ENCODE measurements at places on chromosomes 5 and 9. TPM values are rescaled to one million over a fixed set of nuclear protein-coding genes. Genes with fewer than 3 reads are reported as not detected.

The ANKRD18A gene
- 2.2 TPM for polyA plus RNA-seq

The TAF11L10 gene
- polyA plus RNA-seq = not detected

The PCDHGB6 gene
- polyA plus RNA-seq = 4.5 TPM

The CFAP157 gene
- 0.08 TPM for polyA plus RNA-seq

The MEIKIN gene
- polyA plus RNA-seq = not detected

The CCDC192 gene
- 0.07 TPM for polyA plus RNA-seq

The UGT3A1 gene
- not detected for polyA plus RNA-seq

DNA sequence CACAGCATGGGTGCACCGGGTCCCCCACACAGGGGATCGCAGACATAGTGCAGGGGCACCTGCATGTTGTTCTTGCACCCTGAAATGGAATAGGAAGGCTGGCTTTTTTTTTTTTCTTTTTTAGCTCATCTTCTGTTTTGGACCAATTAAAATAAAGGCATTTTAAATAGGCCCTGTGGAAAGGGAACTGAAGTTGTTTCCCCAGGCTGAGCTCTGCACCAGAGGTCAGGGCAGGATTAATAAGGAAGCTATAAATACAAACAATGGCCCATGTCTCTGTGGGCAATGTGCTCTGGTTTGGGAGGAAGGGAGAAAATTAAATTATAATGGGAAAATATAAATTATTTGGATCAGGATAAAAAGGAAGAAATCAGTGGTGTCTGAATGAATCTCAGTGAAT lies 21.2 kb upstream of the KCNMB1 start:
- DNase-seq = no peak

DNA sequence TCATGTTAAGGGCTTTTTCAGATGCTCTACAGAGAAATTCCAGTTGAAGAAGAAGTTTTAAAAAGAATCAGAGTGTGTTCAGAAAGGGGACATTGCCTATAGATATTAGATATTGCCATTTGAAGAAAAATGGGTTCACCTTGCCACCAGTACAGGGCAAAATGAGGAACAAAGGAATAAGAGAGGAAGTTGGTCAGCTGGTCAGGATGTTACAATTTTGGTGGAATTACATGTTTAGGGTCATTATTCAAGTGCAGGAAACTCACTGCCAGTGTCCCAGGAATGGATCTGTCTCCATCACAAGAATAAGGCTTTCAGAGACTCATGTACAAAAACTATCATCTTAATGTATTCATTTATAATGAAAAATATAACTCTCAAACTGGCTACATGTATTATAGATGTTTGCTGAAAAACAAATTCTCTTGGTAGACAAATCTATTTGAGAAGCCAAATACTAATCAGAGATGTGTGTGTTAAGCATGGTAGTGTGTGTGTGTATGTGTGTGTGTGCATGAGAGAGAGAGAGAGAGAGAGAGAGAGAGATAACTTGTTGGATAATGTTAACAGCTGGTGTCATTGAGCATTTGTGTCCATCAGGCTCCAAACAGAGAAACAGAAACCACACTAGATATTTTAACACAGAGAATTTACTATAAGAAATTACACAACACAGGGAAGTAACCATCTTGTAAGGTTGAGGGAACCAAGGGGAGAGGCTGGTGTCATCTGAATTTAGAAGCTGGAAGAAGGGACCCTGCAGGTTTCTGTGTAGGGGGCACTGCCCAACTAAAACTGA lies 5.0 kb upstream of the C1QTNF3 start:
- no peak for DNase-seq

DNA sequence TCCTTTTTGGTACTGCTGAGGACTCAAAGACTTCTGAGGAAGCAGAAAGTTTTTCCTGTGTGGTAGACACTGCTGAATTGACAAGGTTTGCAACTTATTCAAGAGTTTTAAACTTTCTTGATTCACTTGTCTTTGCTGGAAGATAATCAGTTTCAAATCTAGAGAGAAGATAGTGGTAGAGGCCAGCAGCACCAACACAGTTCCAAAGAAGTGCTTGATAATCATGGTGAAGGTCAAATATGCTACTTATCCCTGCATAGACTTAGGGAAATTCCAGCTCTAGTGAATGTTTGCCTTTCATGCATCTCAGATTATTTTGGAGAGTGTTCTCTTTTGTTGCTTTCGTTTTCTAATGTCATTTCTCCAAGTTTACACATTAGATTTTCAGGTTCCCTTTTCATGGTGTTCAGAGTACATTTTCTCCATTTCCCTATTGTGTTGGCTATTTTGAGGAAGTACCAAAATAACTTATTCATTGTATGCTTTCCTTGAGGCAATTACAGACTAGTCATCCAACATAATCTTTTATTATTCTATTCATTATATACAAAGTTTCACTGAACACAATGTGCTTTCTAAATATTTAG lies 550 bp downstream of the IFNE start:
- no peak for DNase-seq

GRCh38 chr9:2271426-2271825 lies 256.3 kb downstream of the SMARCA2 start:
- no peak for DNase-seq

DNA sequence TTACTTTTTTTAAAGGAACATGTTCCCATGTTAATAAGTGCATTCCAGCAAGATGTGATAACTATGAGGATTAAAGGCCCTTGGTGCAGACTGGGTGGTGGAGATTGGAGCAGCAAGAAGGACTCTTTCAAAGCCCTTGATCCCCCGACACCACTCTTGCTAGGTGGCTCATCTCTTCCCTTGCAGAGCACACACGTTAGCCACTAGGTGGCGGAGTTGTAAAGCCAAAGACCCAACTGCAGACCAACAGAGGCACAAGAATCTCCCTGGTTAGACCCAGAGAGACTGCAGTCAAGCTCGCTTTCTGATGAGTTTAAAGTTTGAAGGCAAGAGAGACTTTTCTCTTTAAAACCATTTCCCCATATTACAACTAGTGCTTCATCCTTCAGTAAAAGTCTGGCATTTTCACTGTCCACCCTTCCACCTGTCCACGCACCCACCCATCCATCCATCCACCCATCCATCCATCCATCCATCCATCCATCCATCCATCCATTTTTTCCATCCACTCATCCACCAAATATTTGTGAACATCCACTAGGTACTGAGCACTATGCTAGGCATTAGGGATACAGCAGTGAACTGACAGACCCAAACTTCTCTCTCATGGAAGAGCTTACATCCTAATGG lies 226.9 kb downstream of the MSX2 start:
- DNase-seq = peak; percentile 49

DNA sequence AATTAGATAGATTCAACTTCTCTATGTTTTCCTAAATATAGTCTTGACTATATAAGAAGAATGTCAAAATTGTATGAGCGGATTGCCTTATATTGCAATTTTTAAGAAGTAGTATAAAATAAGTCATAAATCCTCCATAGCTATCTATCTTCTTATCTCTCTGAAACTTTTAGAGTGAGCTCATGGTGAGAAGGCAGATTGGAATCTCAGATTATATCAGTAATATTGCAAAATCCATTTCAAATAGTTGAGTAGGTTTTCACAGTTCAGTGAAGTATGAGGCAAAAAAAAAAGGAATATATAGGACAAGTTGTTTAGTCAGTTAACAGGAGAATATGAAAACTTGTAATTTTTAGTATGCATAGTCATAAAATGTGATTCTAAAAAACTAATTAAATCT lies 156.4 kb downstream of the FAM174A start:
- no peak for DNase-seq

DNA sequence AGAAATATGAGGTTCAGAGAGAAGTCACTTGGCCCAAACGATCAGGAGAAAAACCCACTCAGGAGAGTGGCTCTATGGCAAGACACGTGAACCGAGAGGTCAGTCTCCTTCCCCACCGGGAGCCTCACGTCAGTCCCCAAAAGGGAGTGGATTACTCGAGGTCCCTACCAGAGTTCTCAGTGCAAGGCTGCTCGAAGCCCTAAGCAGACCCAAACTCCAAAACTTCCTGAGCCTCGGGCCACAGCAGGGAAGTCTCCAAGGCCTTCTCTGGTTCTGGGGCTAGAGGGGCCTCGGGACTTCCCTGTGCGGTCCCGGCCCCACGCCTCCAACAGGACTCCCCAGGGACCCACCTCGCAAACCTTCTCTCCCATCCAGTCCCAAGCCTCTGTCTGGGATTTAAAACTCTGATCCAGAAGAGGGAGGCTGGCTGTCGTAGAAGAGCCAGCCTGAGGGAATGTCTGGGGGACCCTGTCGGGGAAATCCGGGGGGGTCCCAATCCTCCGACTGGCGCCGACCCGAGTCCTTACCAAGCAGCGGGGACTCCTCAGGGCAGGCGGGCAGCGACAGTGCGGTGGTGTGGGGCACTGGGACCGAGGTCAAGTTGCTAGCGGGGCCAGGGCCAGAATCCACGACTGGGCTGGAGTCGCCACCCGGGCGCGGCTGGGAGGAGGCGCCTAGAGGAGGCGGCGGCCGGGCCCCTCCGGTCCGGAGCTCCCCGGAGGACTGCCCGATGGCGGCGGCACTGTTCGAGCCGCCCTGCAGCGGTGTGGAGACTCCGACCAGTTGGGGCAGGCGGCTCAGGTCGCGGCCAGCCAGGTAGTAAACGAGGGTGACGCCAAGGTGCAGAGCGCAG lies 679 bp downstream of the B4GALT1 start:
- DNase-seq = peak; percentile 59

GRCh38 chr9:95102572-95102971 lies 214.9 kb downstream of the FANCC start:
- DNase-seq = no peak

- no peak for DNase-seq
Measured at GRCh38 chr5:33737697-33738096, 154.1 kb downstream of the ADAMTS12 start.

DNA sequence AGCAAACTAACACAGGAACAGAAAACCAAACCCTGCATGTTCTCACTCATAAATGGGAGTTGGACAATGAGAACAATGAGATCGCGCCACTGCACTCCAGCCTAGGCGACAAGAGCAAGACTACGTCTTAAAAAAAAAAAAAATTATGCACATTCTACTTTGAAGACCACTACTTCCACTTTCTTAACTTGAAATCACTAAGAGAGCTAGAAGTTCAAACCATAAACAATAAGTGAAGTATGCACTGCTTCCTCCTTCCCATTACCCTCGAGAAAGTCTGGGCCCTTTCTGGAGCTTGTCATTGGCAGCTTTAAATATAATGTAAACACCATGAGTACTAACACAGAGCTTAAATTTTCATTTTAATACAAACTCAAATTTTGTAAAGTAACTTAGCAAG lies 94.9 kb downstream of the TLE1 start:
- no peak for DNase-seq

- no peak for DNase-seq
Measured at GRCh38 chr9:133793471-133793870, 55.3 kb upstream of the SARDH start.

DNA sequence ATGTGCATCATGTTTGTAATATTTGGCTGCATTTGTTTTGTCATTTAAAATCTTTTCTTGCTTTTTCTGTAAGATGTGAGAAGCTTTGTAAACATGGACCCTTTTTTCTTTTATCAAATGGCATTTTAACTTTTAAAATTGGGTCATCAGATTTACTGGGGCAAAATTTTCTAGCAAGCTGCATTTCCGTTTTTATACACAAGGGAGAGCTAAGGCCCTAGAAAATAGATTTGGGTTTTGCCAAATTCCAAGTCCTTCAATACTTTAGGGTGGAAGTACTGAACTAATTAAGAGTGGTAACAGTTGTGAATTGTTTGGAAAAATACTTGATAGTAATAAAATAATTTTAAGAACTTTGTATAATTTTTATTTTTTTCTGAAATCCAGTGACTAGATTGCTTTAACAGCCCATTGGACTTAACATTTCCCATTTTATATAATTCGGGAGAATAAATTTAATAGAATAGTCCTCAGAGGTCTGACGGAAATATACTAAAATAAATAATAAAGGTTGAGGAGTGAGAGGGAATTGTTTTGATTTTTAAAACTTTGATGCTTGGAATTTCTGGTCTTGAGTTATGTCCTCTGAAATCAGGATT lies 117.4 kb downstream of the SMARCA2 start:
- DNase-seq = no peak

- DNase-seq = no peak
Measured at GRCh38 chr5:32342656-32343055, 29.9 kb upstream of the MTMR12 start.

All from heart left ventricle (tissue), 16 donors.